ENCODE measurements at places on chromosomes 13 and 19.
A peak's percentile ranks its signal among the peaks of the same experiment; 100 is the strongest.

GRCh38 chr19:2097886-2098327 lies 1.2 kb downstream of the IZUMO4 start:
- DNase-seq: no peak

DNA sequence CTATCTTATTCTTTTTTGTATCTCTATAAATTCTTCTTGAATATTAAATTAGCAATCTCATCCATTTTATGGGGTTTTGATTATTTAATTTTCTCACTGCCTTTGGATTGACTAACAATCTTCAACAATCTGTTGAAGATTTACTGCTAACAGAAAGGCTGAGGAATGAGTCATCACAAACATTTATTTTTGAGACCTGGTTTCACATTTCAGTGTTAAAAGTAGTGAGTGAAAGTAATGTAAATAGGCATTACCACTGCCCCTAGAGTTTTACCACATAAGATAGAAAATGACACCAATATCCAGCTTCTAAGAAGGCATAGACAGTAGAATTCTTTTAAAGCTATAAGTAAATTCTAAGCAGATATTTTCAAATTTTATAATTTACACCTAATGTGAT lies 472.8 kb downstream of the OLFM4 start:
- no peak for DNase-seq

- no peak for DNase-seq
These were observed 1.0 kb downstream of the FNDC3A start for GRCh38 chr13:48976576-48977285.

- no peak for DNase-seq
These were observed 32.6 kb downstream of the UBL3 start for GRCh38 chr13:29817604-29818378.

GRCh38 chr13:44364345-44365000 lies 9.2 kb upstream of the SERP2 start:
- no peak for DNase-seq

DNA sequence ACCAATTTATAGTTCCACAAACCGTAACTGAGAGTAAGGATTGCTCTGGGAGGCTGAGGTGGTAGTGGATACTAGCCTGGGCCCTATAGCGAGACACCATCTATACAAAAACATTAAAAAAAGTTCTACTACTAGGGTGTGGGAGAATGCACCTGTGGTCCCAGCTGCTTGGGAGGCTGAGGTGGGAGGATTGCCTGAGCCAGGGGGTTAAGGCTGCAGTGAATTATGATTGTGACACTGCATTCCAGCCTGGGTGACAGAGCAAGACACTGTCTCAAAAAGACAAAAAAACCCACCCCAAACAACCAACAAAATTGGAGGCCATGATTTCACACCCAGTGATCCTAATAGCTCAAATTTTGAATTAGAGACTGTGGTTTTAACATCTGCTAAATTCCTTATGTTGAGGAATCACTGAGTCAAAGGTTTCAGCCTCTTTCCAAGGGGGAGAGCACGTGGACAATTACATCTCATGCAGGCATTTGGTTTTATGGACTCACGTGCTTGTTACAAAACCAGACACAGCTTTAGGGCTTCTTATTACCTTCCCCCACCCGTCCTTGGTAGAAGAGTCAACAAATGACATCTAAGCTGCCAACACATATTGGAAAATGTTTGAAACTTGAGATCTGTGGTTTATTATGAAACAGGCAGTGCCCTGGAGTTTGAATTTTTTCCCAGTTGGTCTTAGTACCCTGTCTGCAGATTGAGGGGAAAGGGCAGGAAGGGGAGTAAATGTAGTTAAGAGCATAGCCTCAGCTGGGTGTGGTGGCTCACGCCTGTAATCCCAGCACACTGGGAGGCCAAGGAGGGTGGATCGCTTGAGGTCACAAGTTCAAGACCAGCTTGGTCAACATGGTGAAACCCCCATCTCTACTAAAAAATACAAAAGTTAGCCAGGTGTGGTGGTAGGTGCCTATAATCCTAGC lies 18.5 kb downstream of the CYP2A6 start:
- peak; percentile 85 for DNase-seq

GRCh38 chr13:51276636-51277035 lies 54.4 kb downstream of the FAM124A start:
- DNase-seq: no peak

DNA sequence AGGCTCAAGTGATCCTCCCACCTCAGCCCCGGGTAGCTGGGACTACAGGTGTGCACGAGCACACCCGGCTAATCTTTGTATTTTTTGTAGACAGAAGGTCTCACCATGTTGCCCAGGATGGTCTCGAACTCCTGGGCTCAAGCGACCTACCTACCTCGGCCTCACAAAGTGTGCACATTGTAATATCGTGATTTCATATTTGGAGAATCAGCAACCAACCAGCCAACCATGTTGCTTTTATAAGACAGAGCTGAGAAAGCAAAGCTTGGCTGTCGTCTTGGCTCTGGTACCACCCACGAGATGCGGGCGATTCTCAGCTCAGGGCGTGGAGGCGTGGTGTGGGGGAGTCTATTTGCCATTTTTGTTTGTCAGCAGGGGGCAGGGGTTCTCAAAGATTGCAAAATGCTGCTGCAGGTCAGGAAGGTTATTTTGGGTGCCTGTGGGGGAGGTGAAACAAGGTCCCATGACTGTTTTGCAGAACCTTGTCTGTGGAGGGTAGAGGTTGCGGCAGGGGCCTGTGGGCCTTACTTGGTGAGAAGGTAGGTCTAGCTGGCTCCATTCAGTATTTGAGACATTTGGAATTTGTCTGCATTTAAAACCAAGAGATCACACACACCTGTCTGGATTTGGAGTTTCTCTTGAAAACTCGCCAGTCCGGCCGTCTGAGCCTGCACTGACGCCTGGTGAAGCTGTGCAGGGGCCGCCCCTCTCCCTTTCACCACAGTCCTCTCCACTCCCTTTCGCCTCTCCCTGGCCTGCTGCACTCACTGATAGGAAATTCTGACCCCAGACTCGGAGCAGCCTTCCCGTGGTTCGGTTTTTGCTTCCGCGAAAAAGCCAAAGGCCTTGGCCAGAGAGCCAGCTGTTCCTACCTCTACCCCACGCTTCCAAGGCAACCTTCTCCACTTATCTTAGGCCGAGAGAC lies 15.4 kb downstream of the TNFAIP8L1 start:
- no peak for DNase-seq

- no peak for DNase-seq
These were observed 13.4 kb downstream of the ITGBL1 start for GRCh38 chr13:101465877-101466276.

- DNase-seq: no peak
These were observed 141.0 kb downstream of the RAP2A start for GRCh38 chr13:97574926-97575325.

GRCh38 chr13:34412817-34413375 lies 529.2 kb upstream of the NBEA start:
- no peak for DNase-seq

DNA sequence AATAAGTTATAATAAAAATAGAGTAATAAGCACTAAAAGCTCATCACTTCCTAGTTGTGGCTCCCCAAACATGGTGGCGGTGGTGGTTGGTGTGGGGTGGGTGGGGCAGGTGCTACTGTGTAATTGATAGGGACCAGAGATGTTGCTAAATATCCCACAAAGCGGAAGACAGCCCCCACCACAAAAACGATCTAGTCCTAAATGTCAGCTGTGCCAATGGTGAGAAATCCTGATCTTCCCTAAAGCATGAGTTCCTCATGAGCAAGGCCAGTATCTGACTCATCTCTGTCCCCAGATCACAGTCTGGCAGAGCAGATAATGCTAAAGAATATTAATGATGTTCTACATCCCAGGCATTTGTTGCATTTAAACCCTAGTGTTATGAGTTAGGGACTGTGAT lies 1.9 kb upstream of the EDDM13 start:
- DNase-seq: no peak

DNA sequence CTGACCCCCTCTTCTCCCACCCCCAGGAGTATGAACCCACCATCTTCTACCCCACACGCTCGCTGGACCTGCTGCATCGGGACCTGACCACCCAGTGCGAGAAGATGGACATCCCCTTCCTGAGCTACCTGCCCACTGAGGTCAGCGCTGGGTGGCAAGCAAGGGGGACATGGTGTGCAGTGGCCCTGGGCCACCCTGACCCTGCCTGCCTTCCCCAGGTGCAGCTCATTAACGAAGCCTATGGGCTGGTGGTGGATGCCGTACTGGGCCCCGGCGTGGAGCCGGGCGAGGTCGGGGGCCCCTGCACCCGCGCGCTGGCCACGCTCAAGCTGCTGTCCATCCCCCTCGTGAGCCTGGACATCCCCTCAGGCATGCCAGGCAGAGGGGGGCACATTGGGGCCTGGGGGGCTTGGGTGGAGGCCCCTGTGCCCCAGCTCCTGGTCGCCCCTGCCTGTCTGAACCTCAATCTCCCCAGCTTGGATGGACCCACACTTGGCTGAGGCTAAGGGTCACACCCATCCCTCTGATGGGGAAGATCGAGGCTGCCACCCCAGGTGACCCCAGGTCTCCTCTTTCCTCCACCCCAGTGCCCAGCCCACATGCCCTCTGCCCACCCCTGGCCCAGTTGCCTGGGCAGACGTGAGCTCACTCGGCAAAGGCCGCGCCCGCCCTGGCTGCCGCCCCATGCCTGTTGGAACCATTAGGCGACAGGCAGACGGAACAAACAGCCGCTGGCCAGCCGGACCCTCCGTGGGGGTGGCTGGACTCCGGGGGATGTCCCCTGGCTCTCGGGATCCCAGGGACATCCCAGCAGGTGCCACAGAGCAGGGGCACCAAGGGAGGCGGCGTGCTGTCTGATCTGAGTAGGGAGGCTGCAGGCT lies 2.5 kb upstream of the CILP2 start:
- no peak for DNase-seq

DNA sequence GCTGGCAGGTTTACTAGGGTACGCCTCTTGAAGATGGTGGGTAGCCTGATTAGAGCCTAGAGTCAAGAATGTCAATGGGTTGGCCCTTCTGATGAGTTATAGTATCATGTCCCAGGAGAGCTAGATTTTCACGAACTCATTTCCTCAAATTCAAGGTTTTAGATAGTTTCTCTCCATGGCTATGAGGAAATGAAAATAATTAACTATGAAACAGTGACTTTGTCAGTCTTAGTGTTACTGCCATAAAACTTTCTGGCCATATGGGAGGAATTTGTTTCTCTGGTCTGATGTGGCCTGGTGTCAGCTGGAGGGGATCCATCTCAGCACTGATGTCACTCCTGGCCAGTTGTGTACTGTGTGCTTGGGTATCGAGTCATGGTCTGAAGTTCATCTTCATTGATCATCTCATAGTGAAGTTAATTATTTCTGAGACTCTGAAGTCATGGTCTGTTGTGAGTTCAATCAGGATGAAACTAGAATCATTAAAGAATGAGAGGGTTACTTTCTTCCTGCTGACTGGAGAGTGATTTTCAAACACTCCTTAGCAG lies 49.4 kb upstream of the TNFSF11 start:
- no peak for DNase-seq

- no peak for DNase-seq
These were observed 357 bp upstream of the COG6 start for GRCh38 chr13:39655041-39655568.

DNA sequence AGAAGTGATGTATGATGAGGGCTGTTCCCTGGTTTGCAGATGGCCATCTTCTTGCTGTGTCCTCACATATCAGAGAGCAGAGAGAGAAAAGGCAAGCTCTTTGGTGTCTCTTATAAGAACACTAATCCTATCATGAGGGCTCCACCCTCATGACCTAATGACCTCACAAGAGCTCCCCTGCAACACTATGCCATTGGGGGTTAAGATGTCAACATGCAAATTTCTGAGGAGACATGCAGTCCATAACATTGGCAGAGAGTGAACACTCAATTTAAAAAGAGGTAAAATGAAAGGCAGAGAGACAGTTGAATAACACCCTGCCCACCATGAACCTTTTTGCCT lies 10.9 kb downstream of the FAM187B start:
- no peak for DNase-seq

- DNase-seq: no peak
These were observed 23.4 kb upstream of the SLITRK1 start for GRCh38 chr13:83905641-83906040.

DNA sequence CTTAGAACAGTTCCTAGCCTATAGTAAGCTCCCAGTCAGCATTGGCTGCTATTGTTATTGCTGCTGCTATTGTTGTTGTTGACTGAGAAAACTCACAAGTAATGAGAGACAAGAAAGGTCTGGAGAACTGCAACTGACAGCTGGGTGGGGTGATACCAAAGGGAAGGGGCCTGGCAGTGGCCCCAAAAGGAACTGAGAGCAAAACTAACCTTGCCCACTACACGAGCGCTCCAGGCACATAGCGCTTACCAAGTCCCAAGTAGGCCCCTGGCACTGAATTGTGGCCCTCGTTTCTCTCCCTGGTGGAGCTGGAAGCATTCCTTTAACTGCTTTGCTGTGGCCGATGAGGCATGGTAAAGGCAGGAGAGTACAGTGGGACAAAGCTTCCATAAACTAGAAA lies 59.7 kb downstream of the KCTD12 start:
- no peak for DNase-seq

- DNase-seq: no peak
These were observed 6.9 kb upstream of the AP1M2 start for GRCh38 chr19:10593820-10594637.

GRCh38 chr19:48053856-48054255 lies 10.0 kb upstream of the CABP5 start:
- no peak for DNase-seq

GRCh38 chr13:93784191-93784590 lies 557.6 kb downstream of the GPC6 start:
- no peak for DNase-seq

DNA sequence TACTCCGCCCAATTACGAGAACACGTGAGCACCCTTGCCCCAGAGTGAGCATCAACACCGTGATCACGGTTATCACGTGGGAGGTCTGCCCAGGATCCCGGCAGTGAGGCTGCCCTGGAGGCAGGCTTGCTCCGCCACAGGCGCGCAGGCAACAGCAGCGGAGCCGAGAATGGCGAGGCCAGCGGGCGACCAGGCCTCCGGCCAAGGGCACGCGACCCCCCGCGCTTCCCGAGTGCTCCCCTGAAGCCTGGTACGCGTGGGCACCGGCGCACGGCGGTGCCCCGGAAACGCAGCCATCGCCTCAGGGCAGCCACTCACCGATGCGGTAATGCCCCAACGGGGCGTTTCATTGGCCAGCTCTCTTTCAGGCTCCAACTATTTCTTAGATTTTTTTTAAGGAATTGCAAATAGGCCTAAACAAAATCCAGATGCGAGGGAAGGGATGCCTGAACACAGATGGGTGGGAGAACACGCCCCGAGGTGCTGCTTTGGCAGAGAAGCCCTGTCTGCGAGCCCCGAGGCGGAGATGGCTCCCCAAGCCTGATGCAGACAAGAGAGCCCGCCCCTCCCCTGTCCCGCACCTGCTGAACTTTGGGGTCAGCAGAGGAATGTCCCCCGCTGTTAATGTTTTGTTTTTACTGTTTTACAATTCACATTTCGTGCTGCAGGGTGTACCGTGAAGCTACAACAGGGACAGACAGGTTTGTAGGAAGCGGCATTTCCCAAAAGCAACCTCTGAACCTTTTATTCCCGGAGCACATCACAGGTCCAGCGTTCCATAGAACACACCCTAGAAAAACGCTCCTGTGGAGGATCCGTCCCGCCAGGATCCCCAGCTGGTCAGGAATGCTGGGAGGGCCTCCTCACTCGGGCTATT lies 132.7 kb downstream of the ZDHHC20 start:
- peak; percentile 21 for DNase-seq

Data from fibroblast of skin of left biceps (primary cell).